CD4-positive, alpha-beta T cell treated with Interleukin-15 for 4 hours (primary cell): ENCODE measurements at places on chromosomes 5 and 9.

DNA sequence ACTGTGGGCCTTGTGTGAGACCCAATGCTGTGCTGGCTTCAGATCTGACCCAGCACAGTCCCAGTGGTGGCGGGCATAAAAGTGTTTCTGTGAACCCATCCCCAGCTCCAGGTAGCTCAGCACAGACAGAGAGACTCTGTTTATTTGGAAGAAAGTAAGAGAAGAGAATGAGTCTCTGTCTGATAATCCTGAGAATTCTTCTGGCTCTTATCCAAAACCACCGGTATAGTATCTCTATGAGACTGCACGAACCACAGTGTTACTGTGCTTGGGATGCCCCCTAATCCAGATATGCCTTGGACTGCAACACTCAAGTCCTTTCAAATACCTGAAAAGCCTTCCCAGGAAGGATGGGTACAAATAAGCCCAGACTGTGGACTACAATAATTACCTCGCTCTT lies 1660.8 kb upstream of the ACO1 start:
- no peak for DNase-seq

- DNase-seq = no peak
Measured at GRCh38 chr5:37080697-37081096, 168.5 kb downstream of the CPLANE1 start.

- DNase-seq = no peak
Measured at GRCh38 chr9:110807956-110808598, 139.5 kb downstream of the MUSK start.

GRCh38 chr5:127920936-127921335 lies 162.6 kb upstream of the SLC12A2 start:
- no peak for DNase-seq

GRCh38 chr9:97723819-97724218 lies 26.7 kb upstream of the XPA start:
- no peak for DNase-seq

GRCh38 chr5:10627160-10627701 lies 63.4 kb downstream of the ANKRD33B start:
- no peak for DNase-seq

DNA sequence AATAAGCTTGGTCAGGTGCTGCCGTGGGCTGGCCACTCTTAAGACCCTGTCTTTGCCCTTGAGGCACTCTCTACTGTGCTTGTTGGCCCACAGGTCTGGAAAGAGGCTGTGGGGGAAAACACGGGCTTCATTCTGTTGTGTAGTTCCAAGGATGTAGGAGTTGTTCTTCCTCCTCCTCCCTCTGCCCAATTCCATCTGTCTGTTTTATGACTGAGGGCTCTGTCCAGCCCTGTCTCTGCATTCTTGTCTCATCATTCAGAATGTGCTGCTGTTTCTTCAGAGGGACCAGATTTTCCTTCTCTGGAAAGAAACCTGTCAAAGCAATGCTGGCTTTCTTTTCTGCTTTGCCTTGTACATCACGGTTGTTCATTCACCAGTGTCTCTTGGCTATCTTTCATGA lies 84.1 kb downstream of the MAP1B start:
- DNase-seq = no peak

- DNase-seq = no peak
Measured at GRCh38 chr5:60651872-60652620, 47.9 kb downstream of the DEPDC1B start.

DNA sequence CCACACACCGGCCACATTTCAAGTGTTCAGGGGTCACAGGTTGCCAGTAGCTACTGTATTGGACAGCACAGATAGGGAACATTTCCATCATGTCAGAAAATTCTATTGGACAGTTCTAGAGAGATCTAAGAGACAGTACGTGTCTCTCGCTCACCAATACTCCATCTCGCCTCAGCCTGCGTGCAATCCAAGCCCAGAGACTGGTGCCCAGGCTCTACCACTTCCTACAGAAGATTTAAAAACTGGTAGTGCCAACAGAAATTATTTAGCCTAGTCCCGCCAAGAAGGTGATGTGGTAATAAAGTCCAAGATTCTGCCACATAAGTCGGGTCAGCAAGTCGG lies 390 bp upstream of the SNX2 start:
- DNase-seq = no peak

GRCh38 chr9:28207657-28208056 lies 634.4 kb upstream of the C9orf72 start:
- no peak for DNase-seq

- no peak for DNase-seq
Measured at GRCh38 chr5:431001-431710, 11.8 kb upstream of the EXOC3 start.

- no peak for DNase-seq
Measured at GRCh38 chr5:128764601-128765310, 200.5 kb upstream of the SLC27A6 start.

GRCh38 chr5:8340261-8340660 lies 471.3 kb downstream of the MTRR start:
- no peak for DNase-seq

GRCh38 chr9:101055516-101055915 lies 27.0 kb downstream of the PLPPR1 start:
- no peak for DNase-seq

DNA sequence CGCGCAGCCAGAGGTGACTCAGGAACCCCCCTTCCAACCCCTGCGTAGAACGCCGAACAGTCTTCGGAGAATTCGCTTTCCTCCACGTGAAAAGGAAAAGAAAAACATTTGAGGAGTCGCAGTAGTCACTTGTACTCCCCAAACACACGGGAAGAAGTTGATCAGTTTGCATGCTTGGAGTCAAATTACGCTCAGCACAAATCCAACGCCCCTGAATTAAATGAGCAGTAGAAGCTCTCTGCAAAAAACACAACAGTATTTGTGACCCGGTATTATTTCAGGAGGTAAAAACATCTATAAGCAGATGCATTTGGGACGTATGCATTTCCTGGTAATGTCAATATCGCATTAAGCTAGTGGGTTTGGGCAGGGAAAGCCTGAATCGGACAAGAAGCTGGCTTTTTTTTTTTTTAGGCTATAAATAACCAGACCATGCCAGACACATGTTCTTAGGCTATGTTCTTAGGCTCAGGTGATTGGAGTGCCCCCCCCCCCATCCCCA lies 854 bp upstream of the ARL15 start:
- peak; percentile 28 for DNase-seq

DNA sequence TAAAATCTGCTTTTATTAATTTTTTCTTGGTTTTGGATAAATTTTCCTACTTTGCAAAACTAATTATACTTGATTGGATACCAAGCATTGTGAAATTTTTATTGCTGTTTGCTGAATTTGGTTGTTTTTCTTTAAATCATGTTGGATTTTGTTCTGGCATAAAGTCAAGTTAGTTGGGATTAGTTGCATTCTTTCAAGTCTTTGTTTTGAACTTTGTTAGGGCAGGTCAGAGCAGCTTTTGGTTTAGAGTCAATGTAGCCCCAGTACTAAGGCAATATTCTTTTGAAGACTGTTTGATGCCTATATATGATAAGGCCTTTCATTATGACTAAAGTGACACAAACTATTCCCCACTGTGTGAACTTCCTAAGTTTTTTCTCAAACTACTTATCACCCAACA lies 531.1 kb downstream of the RASEF start:
- DNase-seq = no peak

DNA sequence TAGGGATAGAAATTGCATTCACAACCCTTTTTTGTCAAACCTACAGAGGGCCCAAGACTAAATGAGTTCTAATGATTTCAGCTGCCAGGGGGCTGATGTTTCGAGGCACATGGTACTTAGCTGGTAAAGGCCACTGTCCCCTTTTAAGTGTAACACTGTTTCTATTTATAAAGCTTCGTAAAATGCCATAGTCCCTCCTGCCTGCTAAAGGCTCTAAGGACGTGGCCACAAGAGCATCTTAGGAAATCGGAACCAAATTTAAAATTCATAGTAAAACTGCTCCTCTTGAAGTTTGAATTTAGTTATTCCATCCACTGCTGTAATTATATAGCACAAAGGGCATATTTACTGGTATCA lies 170.3 kb upstream of the WWC1 start:
- DNase-seq = no peak

DNA sequence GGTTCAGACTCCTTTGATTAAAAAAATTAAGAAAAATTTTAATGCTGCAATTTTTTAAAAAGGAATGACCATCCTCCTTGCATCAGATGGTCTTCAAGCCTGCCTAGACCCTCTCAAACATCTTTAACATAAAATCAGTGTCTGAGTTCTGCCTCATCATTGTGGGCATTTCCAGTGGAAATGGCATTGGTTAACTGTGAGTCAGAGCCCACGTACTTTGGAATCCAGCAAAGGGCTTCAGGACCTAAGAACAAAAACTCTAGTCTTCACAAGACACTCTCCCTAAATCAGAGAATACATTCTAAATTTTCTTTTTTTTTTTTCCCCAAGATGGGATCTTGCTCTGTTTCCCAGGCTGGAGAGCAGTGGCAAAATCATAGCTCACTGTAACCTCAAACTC lies 9.4 kb upstream of the C5orf15 start:
- no peak for DNase-seq

GRCh38 chr9:38652044-38652443 lies 31.6 kb upstream of the ANKRD18A start:
- no peak for DNase-seq

GRCh38 chr5:40385544-40385943 lies 294.2 kb upstream of the PTGER4 start:
- no peak for DNase-seq

DNA sequence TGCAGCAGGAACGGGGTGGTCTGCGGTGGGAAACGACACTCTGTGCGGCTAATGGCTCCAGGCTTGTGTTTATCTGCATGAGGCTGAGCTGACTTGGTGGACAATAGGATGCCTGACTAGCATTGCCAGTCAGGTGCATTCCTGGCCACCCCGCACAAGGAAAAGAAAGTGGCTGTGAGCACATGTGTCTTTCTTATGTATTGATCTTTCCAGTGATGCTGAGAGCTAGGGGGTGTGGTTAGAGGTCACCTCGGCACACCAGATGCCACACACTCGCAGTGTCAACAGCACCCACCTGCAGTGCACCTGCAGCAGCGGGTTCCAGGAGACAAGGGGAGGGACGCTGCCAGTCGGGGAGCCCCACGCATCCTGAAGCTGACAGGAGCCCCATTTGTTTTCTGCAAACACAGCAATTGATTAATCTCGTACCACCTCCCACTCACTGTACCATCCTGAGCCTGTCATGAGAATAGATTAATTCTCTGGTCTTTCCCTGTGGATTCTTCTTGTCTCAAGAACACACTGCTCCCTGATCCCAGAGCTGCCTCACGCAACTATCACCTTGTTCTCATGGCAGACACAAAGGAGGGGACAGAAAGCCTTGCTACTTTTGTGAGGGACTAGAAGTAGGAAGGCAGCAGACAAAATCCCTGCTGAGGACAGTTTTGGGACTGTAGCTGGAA lies 251.7 kb upstream of the WWC1 start:
- DNase-seq = no peak

DNA sequence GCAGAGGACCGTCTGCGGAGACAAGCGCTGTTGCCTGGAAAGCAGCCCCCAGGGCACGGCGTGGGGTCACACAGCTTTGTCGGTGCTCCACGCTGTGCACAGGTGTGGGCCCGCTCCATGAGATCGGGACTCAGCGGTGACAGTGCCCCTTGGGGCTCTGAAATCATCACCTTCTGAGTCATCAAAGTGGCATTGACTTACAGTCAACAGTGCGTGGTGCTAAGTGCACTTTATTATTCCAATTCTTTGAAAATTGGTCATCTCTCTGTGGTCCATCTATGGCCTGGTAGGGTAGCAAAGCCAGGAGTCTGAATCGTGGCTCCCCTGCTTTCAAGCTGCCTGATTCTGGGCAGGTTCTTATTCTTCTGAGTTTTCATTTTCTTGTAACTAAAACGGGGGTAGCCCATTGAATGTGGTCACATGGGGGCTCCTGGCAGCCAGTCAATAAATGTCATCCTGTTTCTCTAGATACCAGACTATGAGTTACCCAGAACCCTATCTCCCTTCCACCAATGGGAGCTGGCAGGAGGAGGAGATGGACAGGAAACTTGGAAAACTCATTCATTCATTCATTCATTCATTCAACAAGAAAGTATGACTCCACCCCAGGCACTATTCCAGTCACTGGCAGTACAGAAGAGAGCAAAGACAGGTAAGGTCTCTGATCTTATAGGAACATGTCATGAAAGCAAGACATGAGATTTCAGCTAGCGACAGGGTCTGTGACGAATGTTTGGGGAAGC lies 20.3 kb upstream of the UNC5A start:
- DNase-seq = no peak

DNA sequence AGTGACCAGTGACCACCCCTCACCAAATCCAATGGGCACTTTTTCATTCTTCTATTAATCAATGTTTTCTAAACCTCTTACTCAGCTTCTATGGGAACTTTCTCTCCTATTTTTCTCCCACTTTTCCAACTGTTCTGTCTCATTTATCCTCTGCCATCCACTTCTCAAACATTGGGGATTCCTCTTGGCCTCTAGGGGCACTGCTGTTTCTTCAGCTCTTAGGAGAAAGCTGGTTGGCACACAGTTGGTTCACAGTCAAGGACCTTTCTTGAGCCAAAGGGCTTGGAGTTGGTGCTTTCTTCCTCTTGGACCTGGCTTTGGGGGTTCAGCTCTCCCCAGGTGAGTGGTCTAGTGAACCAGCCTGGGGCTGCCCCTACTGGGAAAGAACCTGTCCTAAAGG lies 112.2 kb upstream of the LHFPL2 start:
- no peak for DNase-seq

GRCh38 chr9:93261281-93261680 lies 77.3 kb downstream of the WNK2 start:
- no peak for DNase-seq

GRCh38 chr5:174816858-174817257 lies 92.5 kb downstream of the MSX2 start:
- no peak for DNase-seq

DNA sequence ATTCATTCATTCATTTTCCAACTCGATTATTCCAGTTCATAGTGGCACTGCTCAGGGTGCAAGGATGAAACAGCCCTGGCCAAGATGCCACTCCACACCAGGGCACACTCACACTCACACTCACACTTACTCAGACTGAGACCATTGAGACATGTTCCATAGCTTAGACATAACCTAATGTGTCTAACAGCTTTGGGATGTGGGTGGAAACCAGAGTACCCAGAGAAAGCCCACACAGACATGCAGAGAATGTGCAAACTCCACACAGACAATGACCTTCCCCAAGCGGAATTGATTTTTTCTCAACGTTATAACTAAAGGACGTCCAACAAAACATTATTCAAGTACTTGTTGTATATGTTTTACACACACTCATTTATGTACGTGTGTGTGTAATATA lies 1363.5 kb downstream of the EFNA5 start:
- DNase-seq = no peak
